ENCODE measurements at places on chromosomes 4 and X. TPM values are rescaled to one million over a fixed set of nuclear protein-coding genes. Genes with fewer than 3 reads are reported as not detected.
A peak's percentile ranks its signal among the peaks of the same experiment; 100 is the strongest.

Gene CSAG3
- not detected for polyA plus RNA-seq

DNA sequence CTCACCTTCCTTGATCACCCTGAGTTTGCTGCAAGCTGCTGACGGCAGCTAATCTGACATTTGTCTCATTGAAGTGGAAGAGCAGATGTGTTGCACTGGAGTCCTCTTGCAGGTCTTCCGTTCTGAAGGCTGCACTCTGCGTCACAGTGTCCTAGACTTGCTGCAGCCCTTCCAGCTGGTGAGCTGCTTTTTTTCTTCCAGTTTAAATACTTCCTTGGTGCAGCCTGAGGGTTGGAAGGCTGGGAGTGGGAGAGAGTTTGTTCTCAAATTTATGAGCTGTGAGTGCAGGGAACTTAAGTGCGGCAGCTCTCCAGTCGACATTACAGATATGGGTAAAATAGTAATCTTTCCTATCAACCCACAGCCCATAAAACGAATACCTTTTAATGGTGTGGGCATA is 303.6 kb upstream of the FAT1 start:
- no peak overlapping the region for H3K4me3 ChIP-seq
- no peaks in the 10 kb centered on the region for H3K27me3 ChIP-seq
- no peaks in the 10 kb centered on the region for H3K36me3 ChIP-seq
- no peaks in the 10 kb centered on the region for H3K4me1 ChIP-seq

Gene SLC34A2
- not detected for polyA plus RNA-seq

DNA sequence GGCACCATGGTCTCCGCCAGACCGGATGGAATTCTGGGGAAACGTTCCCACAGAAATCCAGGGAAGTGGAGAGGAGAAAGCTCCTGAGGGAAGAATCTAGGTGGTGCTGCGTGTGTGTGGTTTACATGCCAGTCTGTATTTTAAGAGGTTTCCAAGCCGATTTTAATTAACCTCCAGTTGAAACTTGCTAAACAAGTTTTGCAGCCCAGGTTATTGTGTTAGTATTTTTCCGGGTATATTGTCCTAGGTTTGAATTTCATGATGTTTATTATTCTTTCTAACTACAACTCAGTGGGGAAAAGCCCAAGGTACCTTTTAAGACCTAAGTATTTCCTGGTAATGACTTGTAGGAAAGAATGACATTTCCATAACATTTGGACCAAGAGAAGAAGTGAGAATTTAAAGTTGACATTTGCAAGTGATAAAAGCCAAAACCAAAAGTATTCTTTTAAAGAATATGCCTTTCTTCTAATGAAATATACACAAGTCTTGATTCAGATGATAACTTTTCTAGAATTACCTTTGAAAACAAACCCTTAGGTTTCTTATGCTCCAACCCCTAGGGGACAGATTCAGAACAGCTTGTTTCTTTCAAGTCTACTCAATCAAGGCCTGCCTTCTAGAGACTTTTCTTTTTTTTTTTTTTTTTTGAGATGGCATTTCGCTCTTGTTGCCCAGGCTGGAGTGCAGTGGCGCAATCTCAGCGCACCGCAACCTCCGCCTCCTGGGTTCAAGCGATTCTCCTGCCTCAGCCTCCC is 14.6 kb downstream of the SAT1 start:
- DNase-seq, result no peak
- H3K4me3 ChIP-seq, result no peak overlapping the region
- H3K4me1 ChIP-seq, result no peaks in the 10 kb centered on the region
- no peaks in the 10 kb centered on the region for H3K36me3 ChIP-seq
- H3K27me3 ChIP-seq, result no peaks in the 10 kb centered on the region
- H3K27ac ChIP-seq, result no peak overlapping the region

- no peak for DNase-seq
- H3K4me1 ChIP-seq, result no peaks in the 10 kb centered on the region
- H3K36me3 ChIP-seq, result no peaks in the 10 kb centered on the region
- no peaks in the 10 kb centered on the region for H3K27me3 ChIP-seq
- H3K27ac ChIP-seq, result no peak overlapping the region
- H3K4me3 ChIP-seq, result no peak overlapping the region
Measured at GRCh38 chr4:10737337-10737736, 52.8 kb upstream of the CLNK start.

DNA sequence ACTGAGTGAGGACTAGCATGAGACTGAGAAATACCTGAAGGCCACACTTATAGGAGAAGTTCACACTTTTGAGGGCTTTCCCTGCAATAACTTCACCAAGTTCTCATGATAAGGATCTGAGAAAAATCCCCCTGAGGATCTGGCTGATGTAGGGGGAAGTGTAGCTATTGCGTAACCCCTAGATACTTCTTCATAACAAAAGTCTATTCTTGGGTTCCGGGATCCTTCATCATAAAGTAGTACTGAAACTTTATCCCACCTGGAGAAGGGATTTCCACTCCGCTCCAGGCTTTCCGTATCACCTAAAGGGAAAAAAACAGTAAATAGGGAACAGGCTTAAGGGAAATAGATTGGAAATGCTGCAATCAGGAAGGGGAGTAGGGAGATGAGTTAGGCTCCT is 13.3 kb downstream of the USP27X start:
- no peaks in the 10 kb centered on the region for H3K36me3 ChIP-seq
- H3K27ac ChIP-seq, result no peak overlapping the region
- no peak for DNase-seq

DNA sequence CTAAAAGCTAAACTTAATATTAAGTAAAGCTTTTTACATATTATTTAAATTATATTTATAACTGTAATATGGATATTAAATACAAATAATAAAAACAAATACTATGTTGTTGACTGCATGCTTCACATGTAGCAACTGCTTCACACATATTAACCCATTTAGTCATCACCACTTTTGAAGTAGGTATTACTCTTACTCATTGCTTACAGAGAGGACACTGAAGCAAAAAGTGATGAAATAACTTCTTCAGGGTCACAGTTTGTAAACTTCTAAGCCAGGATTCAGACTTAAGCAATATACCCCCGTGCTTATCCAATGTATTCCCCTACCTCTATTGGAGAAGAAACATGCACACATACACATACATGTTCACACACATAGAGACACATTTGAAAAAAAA is 166.6 kb downstream of the DKK2 start:
- H3K27me3 ChIP-seq, result no peaks in the 10 kb centered on the region
- no peaks in the 10 kb centered on the region for H3K4me1 ChIP-seq
- no peaks in the 10 kb centered on the region for H3K36me3 ChIP-seq
- no peak overlapping the region for H3K27ac ChIP-seq

DNA sequence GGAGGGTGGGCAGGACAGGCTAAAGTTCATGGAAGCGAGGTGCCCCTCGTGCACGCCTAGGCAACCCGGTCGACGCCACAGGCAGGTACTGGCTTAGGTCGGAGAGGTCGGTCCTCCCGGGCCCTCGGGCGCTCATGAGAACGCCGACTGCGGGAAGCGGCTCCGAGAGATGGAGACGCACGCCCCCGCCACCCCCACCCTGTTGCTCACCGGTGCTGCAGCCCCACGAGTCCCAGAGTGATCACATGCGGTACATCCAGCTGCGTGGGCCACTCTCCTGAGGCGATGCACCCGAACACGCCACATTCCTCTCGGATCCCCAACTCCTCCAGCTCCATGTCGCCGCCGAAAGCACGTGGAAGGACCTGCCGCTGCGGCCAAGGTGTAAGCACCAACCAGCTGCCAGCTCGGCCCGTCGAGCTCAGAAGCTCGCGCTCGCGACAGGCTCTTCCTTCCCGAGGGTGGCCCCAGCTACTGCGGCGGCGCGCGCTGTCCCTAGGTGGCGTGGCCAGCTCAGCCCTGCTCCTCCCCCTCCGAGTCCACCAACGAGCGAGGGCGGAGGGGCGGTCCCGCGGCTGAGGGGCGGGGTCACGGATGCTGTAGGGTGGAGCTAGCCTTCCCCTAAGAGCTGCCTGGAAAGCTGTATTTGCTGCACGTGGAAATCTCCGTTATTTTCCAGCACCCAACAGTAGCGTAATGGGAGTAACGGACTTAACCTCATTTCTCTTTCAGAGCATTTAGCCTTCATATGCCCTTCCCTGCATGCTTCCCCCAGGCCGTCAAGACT is at the start of gene PPAT:
TSS of gene PPAT (minus strand) at position 476 of the 787 bp plus-strand sequence. CDS start at position 338, 138 bp downstream.
- H3K27me3 ChIP-seq, result no peaks in the 10 kb centered on the region
- peaks cover 9% of the 10 kb centered on the region for H3K36me3 ChIP-seq
- peaks cover 48% of the 10 kb centered on the region for H3K4me1 ChIP-seq
- peak within 1 kb of the TSS; percentile 98 for H3K27ac ChIP-seq
- H3K4me3 ChIP-seq, result peak within 1 kb of the TSS; percentile 80
- peak; percentile 93 for DNase-seq

Gene FAAH2
- polyA plus RNA-seq, result 2.1 TPM

DNA sequence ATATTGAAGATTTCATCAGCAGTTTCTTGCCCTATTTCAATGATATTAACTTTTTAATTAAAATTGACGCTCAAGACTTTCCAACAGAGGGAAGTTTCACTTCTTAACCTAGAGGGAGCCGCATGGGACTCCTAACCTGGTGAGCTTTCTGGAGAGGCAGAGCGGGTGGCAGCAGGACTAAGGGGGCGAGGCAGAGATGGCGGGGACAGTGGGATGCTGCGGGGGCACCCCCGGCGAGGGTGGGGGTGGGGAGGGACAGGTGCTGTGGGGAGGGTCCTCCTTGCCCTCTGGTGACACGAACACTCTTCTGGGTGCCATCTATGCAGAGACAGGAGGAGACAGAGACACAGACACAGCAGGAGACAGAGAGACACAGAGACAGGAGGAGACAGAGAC is 104.4 kb downstream of the ADRA2C start:
- H3K4me3 ChIP-seq, result no peak overlapping the region
- H3K36me3 ChIP-seq, result no peaks in the 10 kb centered on the region
- H3K27ac ChIP-seq, result no peak overlapping the region
- H3K27me3 ChIP-seq, result peaks cover 38% of the 10 kb centered on the region

Gene SLC10A4
- polyA plus RNA-seq, result 0.04 TPM

DNA sequence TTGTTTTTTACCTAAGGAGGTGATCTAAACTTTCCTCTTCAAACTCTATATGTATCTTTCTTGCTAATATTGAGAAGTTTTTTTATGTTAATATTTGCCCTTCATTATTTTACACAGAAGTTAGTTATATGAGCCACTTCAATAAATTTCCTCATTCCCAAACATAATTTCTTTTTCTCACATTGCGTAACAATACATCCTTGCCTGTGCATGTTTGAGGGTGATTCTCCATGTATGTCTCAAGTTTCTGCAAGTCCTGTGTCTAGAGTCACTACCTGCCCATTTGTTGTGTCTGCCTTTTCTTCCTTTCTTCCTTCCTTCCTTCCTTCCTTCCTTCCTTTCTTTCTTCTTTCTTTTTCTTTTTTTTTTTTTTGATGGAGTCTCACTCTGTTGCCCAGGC is 2057.9 kb downstream of the PCDH7 start:
- H3K4me3 ChIP-seq, result no peak overlapping the region
- H3K27ac ChIP-seq, result no peak overlapping the region
- no peaks in the 10 kb centered on the region for H3K36me3 ChIP-seq
- no peaks in the 10 kb centered on the region for H3K4me1 ChIP-seq

Gene PDGFC
- 4.6 TPM for polyA plus RNA-seq

DNA sequence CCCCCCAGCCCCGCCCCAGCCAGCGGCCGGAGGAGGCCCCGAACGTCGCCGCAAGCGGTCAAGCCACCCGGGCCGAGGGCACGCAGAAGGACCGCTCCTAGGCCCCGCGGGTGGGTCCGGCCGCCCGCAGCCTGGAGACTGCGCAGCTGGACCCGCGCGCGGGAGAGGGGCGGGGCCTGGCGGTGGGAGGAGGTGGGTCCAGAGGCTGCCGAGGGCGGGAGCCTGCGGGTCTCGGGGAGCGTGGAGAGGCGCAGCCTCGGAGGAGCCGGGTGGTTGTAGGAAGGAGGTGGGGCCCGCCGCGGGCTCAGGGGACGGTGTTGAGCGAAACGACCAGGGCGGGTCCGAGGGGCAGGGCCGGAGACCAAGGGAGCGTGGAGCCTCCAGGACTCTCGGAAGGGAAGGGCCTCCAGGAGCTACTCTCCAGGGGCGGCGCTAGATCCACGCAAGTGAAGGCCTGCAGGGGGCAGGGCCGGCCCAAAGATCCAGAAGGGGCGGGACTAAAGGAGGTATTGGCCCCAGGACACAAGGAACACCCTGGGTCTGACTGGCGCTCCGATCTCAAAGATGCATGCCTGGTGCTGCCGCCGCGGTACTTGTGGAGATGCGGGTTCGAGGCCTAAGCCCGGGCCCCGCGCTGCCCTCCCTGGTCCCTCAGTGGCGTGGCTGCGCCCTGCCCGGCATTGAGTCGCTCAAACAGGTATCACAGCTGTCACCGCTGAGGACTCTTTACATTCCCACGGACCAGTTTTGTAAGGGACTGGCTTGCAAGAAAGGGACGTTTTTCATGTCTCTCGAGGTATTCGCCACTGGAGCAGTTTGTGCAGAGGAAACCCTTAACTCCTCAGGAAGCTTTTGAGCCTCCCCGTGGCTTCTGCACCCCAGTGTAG is 5.9 kb downstream of the TIMM17B start:
- no peaks in the 10 kb centered on the region for H3K27me3 ChIP-seq
- H3K36me3 ChIP-seq, result no peaks in the 10 kb centered on the region
- peaks cover 28% of the 10 kb centered on the region for H3K4me1 ChIP-seq
- peak overlapping the region; percentile 56 for H3K27ac ChIP-seq
- peak; percentile 76 for DNase-seq
- H3K4me3 ChIP-seq, result peak overlapping the region; percentile 64

GRCh38 chr4:152356428-152357034 is 179.4 kb downstream of the FBXW7 start:
- H3K4me1 ChIP-seq, result peaks cover 20% of the 10 kb centered on the region
- peak; percentile 23 for DNase-seq
- no peaks in the 10 kb centered on the region for H3K36me3 ChIP-seq
- no peak overlapping the region for H3K27ac ChIP-seq

- no peaks in the 10 kb centered on the region for H3K27me3 ChIP-seq
- no peak overlapping the region for H3K4me3 ChIP-seq
- H3K36me3 ChIP-seq, result no peaks in the 10 kb centered on the region
- H3K4me1 ChIP-seq, result no peaks in the 10 kb centered on the region
- DNase-seq, result no peak
Measured at GRCh38 chrX:63718010-63718694, 66.9 kb downstream of the ARHGEF9 start.

DNA sequence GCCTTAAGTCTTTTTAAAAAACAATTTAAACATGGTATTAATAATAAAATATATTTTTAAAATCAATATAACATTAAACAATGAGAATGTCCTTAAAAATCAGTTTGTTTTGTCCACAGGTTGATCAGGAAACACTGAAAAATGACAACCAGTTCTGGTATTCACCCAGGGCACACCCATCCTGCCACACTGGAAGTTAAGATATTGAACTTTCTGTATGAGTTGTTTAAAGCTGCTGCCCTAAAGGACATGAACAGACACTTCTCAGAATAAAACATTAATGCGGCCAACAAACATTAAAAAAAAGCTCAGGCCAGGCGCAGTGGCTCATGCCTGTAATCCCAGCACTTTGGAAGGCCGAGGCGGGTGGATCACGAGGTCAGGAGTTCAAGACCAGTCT is 15.0 kb upstream of the HOPX start:
- no peaks in the 10 kb centered on the region for H3K36me3 ChIP-seq
- H3K27ac ChIP-seq, result no peak overlapping the region
- H3K27me3 ChIP-seq, result 0 out of 3 replicates have a peak, but pooled peaks cover 2% of the 10 kb centered on the region
- H3K4me1 ChIP-seq, result no peaks in the 10 kb centered on the region

DNA sequence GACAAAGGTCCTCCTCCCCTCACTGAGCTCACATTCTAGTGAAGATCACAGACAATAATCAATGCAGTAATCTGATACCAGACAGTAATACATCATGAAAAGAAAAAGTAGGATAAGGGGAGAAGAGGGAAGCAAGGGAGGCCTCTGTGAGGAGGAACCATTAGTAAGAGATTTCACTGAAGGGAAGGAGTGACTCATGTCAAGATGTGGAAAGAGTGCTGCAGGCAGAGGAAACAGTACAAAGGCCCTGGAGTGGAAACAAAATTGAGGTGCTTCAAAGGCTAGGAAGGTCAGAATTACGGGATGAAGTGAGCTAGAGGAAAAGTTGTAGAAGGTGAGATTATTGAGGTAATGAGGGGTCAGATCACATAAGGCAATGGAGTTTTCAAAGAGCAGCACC is 38.1 kb downstream of the LAMTOR3 start:
- H3K27ac ChIP-seq, result no peak overlapping the region
- no peaks in the 10 kb centered on the region for H3K4me1 ChIP-seq
- no peaks in the 10 kb centered on the region for H3K27me3 ChIP-seq
- no peak overlapping the region for H3K4me3 ChIP-seq
- no peak for DNase-seq
